ENCODE measurements at places on chromosomes 2 and 18.

GRCh38 chr2:88090446-88091283, 23.0 kb downstream of the SMYD1 start:
- DNase-seq, result no peak

DNA sequence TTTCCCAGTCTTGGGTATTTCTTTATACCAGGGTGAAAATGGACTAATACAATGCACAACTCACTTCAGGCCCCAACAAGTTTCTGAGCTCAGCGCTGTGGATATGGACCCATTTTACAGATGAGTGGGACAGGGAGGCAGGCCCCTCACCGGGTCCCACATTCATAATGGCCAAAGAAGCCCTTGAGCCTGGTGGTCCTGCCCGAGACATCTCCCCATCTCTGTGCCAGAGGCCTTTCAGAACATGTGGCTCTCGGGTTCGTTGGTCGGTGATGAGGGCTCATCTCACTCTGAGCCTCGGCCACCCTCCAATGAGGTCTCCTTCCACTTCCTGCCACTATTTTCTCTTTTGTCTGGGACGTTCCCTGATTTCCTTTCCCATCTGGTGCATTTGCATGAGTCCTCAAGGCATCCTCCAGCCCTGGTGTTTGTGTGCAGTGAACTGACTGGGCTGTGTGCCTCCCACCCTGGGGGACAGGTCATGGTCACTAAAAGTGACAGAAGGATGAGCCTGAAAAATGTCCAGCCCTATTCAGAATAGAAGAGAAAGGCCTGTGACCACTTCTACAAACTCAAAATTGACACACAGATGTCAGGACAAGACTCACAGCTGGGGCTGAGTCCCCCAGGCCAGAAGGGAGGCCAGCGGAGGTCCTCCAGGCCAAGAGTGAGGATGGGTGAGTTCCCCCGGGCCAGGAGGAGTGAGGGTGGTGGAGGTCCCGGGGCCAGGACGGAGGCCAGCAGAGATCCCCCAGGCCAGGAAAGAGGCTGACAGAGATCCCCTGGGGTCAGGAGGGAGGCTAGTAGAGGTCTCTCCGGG, 134.5 kb downstream of the PTGR3 start:
- DNase-seq, result no peak

DNA sequence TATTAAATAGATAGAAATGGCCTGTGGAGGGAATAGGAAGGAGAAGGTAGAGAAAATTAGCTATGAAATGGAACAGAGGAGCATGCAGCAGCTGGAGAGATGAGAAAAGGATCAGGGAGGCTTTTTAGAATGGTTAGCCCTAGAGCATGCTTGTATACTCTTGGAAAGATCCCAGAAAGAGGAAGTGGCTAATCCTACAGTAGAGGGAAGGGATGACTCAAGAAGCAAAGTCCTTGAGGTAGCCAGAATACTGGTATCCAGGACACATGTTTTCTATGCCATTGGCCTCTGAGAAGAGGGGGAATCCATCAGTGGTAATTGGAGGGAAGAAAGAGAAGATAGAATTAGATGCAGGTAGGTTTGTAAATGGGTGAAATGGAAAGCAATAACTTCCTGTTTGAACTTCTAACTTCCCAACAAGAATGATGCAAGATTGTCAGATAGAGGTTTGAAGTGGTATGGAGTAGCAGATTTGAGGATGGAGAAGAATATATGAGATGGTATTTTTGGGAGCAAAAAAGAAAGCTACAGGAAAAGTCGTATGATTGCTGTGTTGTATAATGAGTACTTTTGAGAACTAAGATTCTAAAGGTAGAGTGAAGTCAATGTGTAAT, 17.1 kb upstream of the OSBPL6 start:
- DNase-seq, result no peak

DNA sequence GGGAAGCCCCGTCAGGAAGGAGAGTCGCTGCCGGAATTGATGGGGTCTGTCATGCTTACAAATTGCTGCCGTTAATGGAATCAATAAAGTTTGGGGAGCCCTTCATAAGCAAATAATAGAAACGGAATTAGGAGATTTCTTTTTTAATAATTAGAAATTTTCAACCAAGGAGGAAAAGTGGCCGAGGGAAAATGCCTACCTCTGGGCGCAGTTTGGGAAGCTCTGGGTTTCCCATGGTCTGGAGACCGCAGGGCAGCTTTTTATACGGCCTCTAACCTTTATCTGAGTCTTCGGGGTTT, 1.3 kb downstream of the EVX2 start:
- DNase-seq, result no peak

GRCh38 chr2:50732796-50733195, 299.1 kb downstream of the NRXN1 start:
- DNase-seq, result no peak

DNA sequence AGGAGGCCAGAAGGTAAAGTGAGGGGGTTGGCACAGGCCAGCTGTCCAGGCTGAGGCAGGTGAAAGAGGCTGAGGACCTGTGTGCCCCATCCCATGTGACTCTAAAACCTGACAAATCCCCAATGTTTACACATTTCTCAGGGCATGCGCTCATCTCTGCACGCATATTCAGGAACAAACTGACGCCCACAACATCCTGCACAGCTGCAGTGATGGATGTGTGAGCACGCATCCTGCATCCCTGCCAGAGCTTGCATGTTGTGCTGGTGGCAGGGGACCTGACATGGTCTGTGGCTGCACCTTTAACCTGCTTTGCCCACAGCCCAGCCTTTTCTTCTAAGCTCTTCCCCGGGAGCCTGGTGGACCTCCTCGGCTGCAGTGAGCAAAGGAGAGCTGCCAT, 83.1 kb downstream of the FBXO15 start:
- DNase-seq, result no peak

GRCh38 chr2:100178864-100179263, 36.5 kb upstream of the AFF3 start:
- no peak for DNase-seq

DNA sequence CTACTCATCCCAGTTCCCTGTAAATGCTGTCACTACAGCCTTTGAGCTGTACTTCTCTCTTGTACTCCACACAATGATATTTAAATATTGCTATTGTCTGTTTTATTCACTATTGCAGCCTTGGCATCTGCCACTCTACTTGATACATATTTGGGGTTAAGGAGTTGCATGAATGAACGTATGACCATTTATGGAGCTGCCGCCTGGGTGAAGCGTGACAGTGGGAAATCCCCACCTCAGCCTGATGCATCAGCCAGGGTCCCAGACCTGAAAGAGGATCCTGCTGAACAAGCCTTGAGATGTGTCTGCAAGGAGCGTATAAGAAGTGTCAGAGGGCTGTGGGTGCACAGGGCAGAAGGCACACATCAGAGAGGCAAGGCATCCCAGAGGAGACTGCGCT, 39.1 kb downstream of the MRPL35 start:
- no peak for DNase-seq

DNA sequence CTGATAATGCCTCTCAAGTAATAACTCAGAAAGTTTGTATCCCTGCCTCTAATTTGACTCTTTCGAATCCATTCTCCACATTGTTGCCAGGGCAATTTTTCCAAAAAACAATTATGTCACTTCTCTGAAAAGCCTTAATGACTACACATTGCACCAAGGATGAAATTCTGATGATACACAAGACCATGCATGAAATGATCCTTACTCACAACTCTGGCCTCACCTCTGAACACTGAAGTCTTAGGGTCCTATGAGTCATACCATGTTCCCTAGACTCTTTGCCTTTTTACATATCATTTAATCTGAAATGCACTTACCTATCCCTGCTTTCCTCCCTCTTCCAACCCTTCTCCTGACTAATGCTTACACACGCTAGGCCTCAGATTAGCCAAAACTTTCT, 51.0 kb downstream of the WDPCP start:
- DNase-seq, result no peak

DNA sequence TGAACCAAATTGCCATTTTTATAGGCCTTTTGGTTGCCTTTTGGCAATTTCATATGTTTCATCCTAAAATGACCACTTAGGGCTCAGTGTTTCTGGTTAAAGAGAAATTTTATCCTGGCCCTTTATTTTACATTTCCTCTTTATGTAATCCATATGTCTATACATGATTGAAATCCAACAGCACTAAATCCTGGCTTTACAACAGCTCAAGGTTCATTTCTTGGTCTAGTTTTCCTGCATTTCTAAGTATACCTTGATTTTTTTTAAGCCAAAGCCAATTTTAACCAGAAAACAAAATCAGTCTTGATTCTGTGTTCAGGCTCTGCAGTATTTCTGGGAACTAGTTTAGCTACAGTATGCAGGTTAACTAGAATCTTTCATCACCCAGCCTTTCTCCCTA, 11.7 kb downstream of the FZD5 start:
- DNase-seq, result no peak

DNA sequence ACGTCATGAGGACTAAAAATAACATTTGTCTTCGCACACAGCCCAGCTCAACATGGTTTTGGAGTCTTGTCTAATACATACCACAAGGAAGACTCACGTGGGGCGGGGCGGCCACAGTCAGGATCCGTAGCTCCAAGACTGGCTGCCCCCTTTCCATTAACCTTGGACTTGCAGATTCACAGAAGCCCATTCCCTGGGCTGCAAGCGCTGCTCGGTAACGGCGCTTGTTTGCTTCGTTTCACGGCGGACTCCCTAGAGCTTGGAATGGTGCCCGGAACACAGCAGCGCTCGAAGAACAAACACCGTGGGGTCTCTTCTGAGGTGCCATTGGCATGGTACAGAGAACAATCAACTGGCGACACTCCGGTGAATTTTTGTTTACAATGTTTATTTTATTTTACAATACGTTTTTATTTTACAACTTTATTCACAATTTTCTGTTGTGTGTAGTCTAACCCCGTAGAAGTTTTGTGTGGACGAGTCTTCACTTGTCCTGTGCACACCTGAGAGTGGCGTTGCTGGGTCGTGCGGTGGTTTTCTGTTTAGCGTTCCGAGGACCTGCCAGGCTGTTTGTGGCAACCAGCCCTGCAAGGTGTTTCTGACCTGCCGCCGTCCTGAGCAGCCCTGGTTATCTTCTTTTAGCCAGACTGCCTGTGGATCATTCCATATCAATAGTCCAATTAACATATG, 126.5 kb downstream of the GALR1 start:
- DNase-seq, result no peak

DNA sequence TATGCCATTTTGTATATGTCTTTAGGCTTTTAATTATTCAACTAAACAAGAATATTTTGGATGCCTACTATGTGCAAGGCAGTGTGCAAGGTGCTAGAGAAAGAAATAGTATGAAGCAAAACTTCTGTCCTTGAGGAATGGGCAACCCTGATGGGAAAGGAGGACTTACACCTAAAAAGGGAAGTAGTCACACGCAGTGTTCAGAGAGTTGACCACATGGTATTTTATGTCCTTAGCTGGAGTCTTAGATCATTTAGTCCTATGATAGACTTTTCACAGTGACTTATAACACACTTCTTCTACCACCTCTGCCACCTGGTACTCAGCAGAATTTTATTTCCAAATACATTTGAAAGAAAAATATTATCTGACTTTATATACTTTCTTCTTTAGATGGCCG, 291.6 kb downstream of the PLCL1 start:
- DNase-seq, result no peak

- no peak for DNase-seq
These were observed 315.4 kb upstream of the THUMPD2 start for GRCh38 chr2:40094451-40094850.

- DNase-seq, result no peak
These were observed 166.5 kb upstream of the NCK2 start for GRCh38 chr2:105578166-105578565.

- no peak for DNase-seq
These were observed 60.4 kb downstream of the ANO7 start for GRCh38 chr2:241248897-241249296.

DNA sequence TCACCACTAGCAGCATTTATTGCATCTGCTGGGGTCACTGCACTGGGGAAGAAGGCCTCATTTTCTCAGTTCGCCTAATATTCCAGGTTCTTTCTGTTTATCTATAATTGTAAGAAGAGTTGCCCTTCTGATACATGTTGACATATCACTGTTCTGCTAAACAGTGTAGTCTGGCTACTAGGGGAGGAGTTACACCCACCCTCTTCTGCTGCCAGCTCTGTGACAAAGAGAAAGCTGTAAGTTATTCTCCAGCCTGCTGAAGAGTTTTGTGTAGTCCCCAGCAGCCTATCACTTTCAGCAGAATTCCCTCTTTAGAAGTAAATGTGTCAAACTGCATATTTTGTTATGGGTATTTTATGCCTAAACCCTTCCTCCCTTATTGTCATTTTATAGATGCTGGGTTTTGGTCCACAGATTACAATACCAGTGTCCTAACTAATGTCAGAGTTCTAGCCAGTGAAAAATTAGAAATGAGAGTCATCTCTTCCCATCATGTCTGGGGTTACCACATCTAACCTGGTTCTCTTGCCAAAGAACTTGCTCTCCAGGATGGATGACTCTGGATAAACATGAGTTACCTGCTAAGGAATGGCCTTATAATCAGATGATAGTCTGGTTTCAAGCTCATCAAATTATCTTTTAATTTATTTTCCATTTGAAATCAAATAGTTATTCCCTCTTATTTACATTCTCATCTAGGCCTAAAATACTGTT, 5.6 kb upstream of the MBOAT2 start:
- DNase-seq, result no peak

- DNase-seq, result no peak
These were observed 24.0 kb downstream of the C2orf49 start for GRCh38 chr2:105361102-105361889.

DNA sequence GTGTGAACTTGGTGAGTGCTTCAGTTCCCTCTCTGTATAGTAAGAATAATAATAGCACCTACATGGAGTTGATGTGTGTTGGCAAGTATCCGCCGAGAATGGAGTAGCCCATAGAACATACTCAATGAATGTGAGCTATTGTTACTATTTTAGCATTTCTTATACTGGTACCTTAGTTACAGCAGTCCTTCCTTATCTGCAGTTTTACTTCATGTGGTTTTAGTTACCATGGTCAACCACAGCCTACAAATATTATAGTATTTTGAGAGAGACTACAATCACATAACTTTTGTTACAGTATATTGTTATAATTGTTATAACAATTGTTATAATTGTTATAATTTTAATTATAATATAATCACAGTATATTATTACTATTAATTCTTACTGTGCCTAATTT, 152.5 kb upstream of the RASGRP3 start:
- no peak for DNase-seq

Data from hypothalamus (tissue), 51 donors.